ENCODE measurements at places on chromosomes 12 and 14. TPM values are rescaled to one million over a fixed set of nuclear protein-coding genes. Genes with fewer than 3 reads are reported as not detected.
A peak's percentile ranks its signal among the peaks of the same experiment; 100 is the strongest.

- DNase-seq = peak; percentile 38
Measured at GRCh38 chr14:28707814-28708213, 58.8 kb upstream of the FOXG1 start.

ACVRL1 gene
- 114 TPM for total RNA-seq

GRCh38 chr14:68787092-68787992 lies 5.5 kb downstream of the ZFP36L1 start:
- DNase-seq = peak; percentile 71

- DNase-seq = no peak
Measured at GRCh38 chr12:91021076-91021475, 16.3 kb upstream of the EPYC start.

DNA sequence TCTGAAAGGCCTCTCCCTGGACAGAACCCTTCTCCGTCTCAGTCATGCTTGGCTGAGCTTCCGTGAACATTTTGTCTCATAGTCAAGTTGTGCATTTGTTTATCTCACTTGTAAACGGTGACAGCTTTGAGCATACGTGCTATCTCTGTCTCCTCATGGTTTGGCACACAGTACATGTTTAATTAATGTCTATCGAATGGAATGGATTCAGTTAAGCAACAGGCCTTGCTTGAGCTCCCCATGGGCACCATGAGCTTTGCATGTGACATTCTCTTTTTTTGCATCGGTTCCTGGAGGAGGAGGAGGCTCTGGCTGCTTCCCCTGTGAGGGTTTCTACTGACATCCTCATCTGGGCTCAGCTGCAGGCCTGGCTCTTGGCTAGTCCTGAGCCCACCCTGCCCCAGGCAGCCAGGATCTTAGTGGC lies 80.0 kb downstream of the PRIMA1 start:
- no peak for DNase-seq

GRCh38 chr12:122949816-122950675 lies 16.2 kb downstream of the ABCB9 start:
- DNase-seq = no peak

- DNase-seq = peak; percentile 11
Measured at GRCh38 chr12:24695657-24696329, 253.1 kb downstream of the BCAT1 start.

DNA sequence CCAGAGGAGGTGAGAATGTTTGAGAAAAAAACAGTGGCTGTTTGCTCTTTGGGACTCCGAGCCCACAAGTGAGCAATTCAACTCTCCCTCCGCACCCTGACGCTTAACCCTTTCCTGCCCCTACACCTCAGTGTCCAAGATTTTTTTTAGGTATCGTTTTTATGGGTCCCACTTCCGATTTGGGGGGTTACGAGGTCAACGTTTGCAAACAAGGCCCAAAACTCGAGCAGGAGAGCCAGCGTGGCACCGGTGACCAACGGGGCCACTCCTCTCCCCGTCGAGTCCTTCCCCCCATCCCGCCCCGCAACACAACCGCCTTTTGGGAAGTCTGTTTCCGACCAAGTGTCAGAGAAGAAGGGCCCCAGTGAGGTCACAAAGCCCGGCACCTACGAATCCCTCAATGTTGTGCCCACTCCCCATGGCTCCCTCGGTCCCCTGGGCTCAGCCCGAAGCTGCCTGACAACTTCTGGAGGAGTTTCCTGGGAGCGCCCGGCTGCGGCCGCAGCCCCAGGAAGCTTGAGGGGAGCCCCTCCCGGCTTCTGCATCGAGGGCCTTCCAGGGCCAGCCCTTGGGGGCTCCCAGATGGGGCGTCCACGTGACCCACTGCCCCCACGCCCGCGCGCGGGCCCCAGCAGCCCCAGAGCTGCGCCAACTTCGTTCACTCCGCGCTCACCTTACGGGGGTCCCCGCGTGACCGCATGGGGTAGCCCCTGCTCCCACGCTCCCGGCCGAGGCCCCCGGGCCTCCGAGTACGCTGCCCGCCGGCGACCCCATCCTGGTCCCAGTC lies 1.2 kb downstream of the CDK2AP1 start:
- peak; percentile 72 for DNase-seq

DNA sequence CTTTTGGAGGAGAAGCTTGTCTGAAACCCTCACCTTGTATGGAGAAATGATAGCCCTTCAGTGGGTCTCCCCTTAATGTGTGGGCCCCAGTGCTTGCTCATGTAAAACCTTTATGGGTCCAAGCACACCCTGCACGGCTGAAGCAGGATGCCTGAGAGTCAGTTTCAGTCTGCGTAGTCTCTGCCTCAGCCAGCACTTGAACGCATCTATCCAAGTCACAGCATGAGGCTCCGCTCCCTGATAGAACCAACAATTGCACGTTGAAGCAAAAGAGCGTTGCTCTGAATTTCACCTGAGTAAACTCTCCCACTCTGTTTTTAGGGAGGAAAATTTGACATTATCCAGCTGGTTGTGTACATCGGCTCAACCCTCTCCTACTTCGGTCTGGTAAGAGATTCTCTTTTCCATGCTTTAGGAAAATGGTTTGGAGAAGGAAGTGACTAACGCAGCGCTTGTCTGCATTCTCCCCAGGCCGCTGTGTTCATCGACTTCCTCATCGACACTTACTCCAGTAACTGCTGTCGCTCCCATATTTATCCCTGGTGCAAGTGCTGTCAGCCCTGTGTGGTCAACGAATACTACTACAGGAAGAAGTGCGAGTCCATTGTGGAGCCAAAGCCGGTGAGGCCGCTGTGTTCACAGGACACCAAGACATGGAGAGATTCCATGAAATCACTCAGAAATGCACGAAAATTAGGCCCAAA lies 33.0 kb upstream of the P2RX4 start:
- no peak for DNase-seq

DNA sequence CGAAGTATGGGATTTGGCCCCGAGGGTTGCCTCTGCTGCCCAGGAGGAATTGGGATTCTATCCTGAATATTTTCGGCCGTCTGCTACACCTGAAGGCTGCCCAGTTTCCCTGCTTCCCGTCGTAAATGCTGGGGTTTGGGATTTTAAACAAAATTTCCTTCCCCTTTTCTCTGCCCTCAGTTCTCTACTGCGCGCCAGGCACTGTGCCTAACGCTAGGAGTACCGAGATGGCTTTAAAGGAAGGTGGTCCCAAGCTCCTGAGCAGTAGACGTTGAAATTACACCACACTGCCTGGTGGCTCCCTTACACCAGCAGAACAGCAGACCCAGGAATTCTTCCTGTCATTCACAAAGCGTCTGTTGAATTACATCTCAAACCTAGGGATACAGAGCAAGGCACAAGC lies 566 bp upstream of the PRDM4 start:
- DNase-seq = peak; percentile 27

PMEL gene
- total RNA-seq = 0.13 TPM

- no peak for DNase-seq
Measured at GRCh38 chr12:58470266-58471010, 449.9 kb downstream of the LRIG3 start.

DNA sequence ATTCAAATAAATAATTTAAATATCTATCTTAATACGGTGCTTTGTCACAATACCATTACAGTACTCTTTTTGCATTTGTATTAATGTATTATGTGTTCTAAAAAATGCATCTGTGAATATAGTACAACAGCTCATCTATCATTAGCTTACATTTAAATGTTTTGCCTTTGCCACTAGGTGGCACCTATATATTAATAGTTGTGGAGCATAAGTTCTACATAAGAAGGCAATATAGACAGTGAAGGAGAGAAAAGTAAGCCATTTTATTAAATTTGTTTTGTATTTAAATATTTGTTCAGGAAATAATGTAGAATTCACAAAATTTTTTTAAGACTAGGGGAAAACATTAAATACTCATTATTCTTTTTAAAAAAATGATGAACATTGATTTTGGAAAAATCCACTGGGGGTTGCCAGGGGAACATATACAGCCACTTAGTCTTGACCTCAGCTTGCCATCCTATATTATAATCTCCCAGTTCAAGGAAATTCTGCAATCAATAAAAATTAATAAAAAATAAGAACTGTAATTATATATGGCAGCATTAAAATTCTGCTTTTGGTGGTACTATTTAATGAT lies 9.8 kb downstream of the CCER1 start:
- peak; percentile 67 for DNase-seq

DNA sequence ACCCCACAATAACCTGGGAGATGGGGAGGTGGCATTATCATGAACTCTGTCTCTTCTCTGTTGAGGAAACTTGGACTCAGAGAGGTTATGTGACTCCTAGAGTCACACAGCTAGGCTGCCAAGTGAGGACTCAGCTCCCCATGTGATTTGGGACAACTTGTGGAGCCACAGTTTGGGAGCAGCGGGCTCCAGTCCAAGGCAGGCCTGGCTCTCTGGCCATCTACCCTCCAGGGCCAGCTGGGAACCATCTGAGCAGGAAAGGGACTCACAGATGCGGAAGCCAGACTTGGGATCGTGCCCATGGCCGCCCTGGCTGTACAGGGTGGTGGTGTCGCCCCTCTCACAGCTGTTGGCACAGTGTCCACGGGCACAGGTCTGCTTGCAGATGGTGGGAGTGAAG lies 59.1 kb downstream of the ISCA2 start:
- DNase-seq = peak; percentile 82

GRCh38 chr14:104936361-104937155 lies 11.9 kb downstream of the PLD4 start:
- no peak for DNase-seq

DNA sequence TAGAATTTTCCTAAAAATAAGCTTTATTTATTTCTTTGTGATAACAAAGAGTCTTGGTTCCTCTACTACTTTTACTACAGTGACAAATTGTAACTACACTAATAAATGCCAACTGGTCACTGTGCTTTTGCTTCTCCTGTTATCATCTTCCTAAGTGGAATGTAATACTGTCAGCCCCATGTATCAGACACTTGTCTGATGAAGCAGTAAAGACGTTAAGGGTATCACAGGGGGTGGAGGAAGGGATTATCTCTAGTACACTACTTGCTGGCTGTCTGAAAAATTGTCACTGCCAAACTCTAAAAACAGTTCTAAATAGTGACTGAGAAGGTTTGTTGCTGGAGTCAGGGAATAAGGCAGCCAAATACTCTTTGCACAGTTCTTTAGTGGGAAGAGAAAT lies 11.3 kb downstream of the ASB8 start:
- DNase-seq = no peak

DNA sequence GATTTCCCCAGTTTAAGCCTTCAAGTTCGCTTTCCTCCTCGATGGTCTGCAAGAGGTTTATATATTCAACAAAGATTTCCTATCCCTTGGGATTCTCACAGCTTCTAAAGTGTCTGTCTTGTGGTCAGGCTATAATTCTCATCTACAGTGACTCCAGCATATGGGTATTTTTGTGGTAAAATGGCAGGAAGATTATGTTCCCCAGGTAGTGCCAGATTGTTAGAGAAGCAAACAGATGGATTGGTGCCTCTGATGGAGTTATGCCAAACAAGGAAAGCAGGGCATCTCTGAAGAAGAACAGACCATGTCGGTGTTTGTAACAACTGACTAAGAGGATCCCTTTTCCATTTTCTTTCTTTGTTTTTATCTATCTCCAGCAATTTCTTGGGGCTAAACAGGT lies 5.5 kb upstream of the CCDC175 start:
- no peak for DNase-seq

DNA sequence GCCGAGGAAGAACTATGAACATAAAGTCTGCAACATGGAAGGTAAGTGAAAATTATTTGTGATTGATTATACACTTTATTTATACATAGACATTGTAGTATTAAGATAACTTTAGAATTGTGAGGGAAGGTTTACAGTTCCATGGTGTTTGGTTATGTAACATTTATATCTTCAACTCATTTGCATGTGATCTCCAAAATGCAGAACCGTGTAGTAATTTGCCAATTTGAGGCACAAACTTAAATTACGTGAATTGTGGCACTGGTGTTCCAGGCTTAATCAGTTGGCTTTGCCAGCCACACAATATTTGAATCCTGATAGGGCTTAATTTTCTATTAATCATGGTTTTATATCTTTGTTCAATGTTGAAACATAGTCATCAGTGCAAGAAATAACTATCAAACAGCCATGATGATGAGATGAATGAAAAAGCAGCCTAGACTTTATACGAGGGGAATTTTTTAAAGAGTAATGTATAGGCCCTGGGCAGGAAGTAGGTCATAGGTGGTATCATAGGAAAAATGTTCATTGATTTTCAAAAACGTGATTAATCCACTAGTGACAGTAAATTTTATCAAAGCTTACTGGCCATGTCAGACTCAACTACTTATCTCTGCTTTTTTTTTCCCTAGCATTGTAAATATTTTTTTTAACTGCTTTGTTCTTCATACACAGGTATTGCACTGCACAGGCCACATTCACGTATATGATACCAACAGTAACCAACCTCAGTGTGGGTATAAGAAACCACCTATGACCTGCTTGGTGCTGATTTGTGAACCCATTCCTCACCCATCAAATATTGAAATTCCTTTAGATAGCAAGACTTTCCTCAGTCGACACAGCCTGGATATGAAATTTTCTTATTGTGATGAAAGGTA lies 31.7 kb downstream of the HIF1A start:
- no peak for DNase-seq

GRCh38 chr12:100128512-100128908 lies 14.2 kb downstream of the BLTP3B start:
- peak; percentile 82 for DNase-seq

DNA sequence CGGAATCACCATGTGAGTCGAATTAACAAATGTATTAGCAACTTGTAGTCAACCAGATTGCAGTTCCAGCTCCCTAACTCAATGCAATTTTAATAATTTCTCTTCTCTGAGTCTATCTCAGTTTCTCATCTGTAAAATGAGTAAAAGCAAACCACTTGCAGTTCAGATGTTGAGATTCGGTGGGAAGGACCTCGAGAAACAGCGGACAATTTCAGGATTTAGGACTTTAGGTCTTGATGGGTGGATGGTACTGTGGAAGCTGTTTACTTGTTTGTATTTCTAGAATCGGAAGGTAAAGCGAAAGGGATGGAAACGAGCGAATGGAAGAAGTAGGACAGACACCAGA lies 510 bp upstream of the TTC8 start:
- DNase-seq = no peak

GRCh38 chr14:49896966-49897365 lies 4.1 kb downstream of the ARF6 start:
- no peak for DNase-seq

SLC8A3 gene
- total RNA-seq = not detected

PLCZ1 gene
- not detected for total RNA-seq

DNA sequence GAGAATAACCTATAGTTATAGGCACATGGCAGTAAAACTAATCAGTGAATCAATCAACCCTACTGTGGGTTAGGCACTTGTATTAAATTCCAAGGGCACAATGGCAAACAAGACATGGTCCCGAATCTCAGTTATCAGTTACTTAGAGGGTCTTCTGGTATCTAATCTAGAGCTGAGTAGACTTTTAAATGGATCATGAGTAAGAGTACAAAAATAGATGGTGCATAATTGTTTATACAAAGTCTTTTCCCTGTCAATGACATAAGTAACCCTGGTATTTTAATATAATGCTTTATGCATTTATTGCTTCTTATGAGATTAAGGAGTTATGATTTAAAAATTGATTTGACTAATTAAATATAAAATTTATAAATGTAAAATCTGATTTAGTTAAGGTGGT lies 23.0 kb upstream of the KCNJ8 start:
- DNase-seq = no peak

HOXC12 gene
- not detected for total RNA-seq

GRCh38 chr14:37565550-37565949 lies 29.5 kb downstream of the FOXA1 start:
- no peak for DNase-seq

GRCh38 chr14:52153939-52154338 lies 85.1 kb upstream of the NID2 start:
- DNase-seq = no peak

- DNase-seq = no peak
Measured at GRCh38 chr14:24518851-24519250, 10.8 kb upstream of the CMA1 start.

GRCh38 chr12:11877869-11878780 lies 192.6 kb upstream of the BCL2L14 start:
- DNase-seq = peak; percentile 87

GRCh38 chr12:10505620-10506019 lies at the start of gene EIF2S3B:
Gene EIF2S3B, plus strand, starts transcription at chr12:10505890. Its CDS starts 13 bp downstream, at chr12:10505903.
- no peak for DNase-seq

LMNTD1 gene
- 0.13 TPM for total RNA-seq

Measured in GM23248 (cell line).